ENCODE measurements at places on chromosomes 1 and 21. TPM values are rescaled to one million over a fixed set of nuclear protein-coding genes. Genes with fewer than 3 reads are reported as not detected.
A peak's percentile ranks its signal among the peaks of the same experiment; 100 is the strongest.

DNA sequence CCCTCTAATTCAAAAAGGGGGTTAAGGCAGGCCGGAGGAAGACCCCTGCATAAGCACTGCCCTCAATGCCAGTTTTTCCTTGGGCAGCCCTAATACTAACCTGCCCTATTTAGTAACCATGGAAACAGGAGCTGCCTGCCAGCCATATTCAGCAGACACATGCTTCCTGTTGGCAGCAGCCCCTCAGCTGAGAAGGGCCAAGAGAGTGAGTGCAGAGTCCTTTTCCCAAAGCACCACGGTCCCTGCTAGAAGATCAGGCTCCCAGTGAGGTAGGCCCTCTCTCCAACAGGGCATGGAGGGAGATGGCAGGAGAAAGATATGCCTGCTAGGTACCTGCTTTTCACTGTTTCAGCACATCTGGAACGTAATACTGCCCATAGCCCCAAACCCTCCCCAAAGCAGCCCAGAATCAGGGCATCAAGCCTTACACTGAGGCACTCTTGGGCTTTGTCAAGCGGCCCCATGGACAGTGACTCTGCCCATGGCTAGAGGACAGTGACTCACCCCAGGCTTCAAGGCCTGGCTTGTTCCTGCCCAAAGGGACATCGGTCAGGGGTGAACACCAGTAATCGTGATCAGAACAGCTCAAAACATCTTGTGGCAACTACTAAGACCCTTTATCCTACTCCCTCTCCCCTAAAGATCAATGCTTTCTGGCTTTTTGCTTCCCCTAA, 64.5 kb downstream of the BCAR3 start:
- no peak for DNase-seq

DNA sequence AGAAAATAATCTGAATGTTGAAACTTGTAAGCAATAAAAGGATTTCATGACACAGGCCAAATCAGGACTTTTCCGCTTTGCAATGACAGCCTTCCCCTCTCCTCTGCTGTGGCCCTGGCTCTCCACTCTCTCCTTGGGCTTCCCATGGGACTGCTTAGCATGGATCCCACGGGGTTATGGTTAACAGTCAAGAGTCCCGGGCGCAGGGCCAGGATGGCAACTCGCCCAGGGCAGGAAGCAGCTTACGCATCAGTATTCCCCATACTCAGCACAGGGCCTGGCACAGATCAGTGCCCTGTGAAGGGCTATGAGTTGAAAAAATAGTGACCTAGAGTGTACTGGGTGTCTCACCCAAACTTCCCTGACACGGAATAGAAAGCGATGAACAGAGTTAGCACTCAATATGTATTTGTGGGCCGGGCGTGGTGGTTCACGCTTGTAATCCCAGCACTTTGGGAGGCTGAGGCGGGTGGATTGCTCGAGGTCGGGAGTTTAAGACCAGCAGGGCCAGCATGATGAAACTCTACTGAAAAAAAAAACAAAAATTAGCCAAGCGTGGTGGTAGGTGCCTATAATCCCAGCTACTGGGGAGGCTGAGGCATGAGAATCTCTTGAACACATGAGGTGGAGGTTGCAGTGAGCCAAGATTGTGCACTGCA, 29.1 kb upstream of the GRHL3 start:
- DNase-seq: no peak

The PRKAA2 gene
- not detected for polyA plus RNA-seq

The MIXL1 gene
- polyA plus RNA-seq: 0.28 TPM

DNA sequence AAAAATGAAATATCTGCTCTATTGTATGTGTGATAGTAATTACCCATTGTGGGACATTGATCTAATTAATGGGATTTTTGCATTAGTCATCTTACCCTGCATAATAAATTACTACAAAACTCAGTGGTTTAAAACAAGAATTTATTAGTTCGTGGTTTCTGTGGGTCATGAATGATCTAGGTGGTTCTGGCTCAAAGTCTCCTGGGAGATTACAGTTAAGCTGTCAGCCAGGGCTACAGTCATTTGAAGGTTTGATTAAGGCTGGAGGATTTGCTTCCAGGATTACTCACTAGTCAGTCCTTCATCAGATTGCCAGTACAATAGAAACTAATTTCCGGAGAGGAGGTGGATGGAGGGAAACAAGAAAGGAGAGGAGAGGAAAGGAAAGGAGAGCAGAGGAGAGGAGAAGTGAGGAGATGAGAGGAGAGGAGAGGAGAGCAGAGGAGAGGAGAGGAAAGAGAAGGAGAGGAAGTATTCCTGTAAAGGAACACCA, 60.4 kb upstream of the TNFSF4 start:
- no peak for DNase-seq

DNA sequence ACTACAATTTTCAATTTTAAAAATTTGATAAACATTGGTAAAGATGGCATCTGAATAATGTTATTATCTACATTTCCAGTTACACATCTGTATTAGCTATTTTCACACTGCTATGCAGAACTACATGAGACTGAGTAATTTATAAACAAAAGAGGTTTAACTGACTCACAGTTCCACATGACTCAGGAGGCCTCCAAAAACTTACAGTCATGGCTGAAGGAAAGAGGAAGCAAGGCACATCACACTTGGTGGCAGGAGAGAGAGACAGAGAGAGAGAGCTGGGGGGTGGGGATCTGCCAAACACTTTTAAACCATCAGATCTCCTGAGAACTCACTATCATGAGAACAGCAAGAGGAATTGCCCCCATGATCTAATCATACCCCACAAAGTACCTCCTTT, 850.0 kb downstream of the LTN1 start:
- no peak for DNase-seq

The RIPPLY3 gene
- polyA plus RNA-seq: not detected

The CFHR3 gene
- polyA plus RNA-seq: not detected

The TRIM63 gene
- polyA plus RNA-seq: not detected

The LHX4 gene
- polyA plus RNA-seq: 0.23 TPM

- DNase-seq: no peak
Measured at GRCh38 chr1:56798053-56798471, 21.1 kb downstream of the FYB2 start.

The BOLA1 gene
- 31.0 TPM for polyA plus RNA-seq

GRCh38 chr1:74005533-74005932, 192.4 kb downstream of the LRRIQ3 start:
- DNase-seq: no peak

The NBL1 gene
- polyA plus RNA-seq: not detected

DNA sequence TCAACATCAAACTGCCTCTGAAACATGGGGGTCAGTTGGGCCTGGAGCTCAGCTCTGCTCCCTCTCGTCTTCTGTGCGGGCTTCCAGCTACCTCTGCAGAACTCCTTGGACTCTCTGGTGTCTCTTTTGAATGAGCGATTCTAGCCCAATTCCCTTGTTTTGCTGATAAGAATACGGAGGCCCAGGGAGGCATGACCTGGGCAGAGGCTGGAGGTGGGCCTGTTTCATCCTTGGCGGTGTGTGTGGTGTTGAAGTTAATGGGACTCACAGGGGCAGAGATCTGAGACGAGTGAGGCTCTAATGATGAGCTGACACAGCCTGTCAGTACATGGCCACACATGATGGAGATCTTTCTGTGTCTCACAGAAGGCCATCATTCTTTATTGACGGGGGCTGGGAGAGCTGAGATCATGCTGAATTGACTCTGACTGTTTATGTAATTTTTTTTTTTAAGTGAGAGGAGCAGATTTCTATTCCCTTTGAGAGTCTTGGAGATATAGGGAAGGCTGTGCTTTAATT, 134.5 kb downstream of the URB2 start:
- no peak for DNase-seq

The PRAMEF26 gene
- not detected for polyA plus RNA-seq

- DNase-seq: no peak
Measured at GRCh38 chr1:225998560-225999226, 450 bp downstream of the SDE2 start.

DNA sequence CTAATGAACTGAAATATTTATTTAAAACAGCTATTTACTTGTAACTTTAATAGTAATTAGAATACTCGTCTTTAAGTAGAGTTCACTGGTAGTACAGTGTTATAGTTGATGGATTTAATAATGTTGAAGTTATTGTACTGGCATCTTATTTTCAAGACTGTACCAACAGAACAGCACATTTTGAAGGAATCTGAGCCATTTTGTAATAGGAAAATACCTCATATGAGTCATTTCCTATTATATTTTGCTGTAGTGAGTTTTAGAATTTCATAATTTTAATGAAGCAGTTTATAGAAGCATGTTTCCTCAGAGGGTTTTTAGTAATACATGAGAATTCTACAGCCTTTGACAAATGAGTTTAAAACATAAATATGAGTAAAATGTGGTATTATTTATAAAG, 258.3 kb downstream of the OLFM3 start:
- no peak for DNase-seq

The CD1B gene
- not detected for polyA plus RNA-seq

DNA sequence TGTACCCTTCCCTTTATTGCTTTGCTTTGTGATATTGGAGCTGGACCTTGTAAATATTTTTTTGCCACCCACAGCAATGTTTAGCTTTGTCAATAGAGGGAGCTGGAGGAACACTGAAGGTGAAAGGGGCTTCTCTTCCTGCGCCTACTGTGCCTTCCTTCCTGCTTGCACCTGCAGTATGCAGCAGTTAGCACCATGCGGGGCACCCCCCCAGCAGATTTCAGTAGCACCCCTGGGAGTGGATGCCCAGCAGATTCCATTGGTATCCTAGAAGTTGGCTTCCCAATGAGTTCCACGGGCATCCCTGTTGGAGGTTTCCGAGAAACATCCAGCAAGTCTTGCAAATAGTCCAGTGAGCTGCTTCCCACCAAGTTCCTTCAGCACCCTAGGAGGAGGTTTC, 25.6 kb downstream of the S100A10 start:
- DNase-seq: peak; percentile 29

DNA sequence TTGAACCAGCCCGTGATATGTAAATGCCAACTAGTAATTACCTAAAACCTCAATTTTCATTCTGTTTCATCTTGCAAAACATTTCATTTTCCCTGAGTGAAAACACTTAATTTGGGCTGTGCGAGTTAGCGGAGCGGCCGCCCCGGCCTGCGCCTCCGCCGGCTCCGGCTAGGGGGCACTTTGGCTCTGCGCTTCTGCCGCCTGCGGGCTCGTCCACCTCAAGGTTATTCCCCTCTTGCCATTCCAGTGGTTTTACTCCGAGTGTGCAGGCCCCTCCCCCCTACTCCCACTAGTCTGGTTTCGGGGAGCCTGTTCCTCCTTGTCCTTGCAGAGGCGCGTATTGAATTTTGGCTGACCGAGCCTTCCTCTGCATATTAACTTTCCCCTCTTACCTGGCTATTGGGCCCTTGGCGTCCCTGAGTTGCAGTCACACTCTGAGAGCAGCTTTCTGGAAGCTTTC, 55.6 kb downstream of the PEX14 start:
- no peak for DNase-seq

DNA sequence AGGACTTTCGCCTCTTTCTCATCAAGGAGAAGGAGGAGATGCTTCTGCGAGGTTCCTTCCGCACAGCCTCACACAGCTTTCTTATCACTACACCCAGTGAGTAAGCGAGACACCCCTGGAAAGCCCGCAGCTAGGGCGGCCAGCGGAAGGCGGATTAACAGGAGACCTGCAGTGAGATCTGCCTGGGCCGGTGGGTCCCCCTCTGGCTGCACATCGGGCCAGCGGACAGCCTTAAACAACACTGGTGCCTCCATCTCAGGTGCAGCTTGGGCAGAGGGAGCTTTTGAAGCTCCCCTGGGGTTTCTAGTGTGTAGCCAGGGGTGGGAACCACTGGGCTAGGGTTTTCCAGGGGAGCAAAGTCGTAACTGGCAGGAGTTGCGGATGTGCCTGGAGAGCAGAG, 17.5 kb upstream of the MTARC1 start:
- no peak for DNase-seq

DNA sequence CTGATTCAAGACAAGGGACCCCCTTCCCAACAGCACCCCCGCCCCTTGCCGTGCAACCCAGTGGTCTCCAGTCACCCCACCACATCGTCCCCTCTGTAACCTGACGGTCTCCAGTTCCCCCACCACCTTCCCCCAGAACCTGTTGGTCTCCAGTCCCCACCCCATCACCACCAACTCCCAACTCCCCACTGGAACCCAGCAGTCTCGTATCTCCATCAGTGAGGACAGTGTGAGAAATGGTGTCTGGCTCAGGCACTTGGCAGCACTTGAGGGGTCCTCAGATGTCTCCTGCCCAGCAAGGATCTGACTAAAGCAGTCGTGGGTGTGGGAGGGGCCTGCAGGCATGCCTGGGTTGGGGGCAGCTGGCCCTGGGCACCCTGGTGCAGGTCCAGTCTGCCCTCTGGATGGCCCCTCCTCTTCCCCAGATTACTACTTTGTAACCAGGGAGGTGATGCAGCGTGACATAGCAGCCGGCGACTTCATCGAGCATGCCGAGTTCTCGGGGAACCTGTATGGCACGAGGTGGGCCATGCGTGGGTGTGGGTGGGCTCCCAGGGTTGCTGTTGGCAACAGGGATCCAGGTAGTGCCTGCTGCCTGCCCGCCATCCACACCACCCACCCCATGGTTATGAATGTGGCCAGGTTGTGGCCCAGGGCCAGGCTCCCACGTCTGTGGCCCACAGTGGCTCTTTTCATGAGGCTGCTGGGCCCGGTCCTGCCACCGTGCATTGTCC, 3.1 kb upstream of the GJC2 start:
- DNase-seq: no peak

The SPATA21 gene
- polyA plus RNA-seq: not detected

DNA sequence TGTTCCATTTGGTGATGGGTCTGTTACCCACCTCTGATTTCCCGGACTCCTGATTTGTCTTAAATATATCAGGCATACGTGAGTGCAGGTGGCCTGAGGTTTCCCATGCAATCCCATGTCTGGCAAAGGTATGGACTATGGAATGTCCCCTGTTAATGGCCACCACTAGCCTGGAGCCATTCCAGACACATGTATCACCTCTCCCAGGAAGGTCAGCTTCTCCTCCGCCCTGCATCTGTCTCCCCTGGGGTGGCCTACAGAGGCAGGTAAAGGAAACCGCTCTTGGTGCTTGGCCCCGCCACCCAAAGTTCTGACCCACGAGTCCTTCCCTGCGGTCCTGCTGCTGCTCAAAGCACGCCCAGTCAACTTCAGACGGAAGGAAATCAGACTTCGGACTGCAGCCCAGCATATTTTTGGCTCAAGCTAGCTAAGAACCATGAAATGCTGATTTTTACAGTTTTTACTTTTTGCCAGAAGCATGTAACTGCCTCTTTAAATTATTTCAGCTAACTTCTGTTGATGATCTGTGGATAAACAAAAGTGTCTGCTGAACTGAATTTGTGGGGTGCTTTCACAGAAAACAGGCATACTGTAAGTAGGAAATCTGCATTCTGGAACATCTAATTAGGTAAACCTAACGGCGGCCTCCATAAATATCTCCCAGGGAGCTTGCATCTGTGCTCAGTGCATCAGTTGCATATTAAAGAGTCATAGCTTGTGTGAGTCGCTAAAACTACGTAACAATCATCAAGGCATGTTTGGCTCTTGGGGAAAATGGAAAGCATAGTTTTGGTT, 105.9 kb downstream of the PCP4 start:
- DNase-seq: no peak

GRCh38 chr1:102219463-102219862, 222.7 kb upstream of the OLFM3 start:
- DNase-seq: no peak

GRCh38 chr1:236228411-236228810, 53.3 kb downstream of the ERO1B start:
- no peak for DNase-seq

Measured in naive B cell (primary cell).